Muscle of leg (tissue), 16 donors: ENCODE measurements at places on chromosomes 4 and X.
A peak's percentile ranks its signal among the peaks of the same experiment; 100 is the strongest.

DNA sequence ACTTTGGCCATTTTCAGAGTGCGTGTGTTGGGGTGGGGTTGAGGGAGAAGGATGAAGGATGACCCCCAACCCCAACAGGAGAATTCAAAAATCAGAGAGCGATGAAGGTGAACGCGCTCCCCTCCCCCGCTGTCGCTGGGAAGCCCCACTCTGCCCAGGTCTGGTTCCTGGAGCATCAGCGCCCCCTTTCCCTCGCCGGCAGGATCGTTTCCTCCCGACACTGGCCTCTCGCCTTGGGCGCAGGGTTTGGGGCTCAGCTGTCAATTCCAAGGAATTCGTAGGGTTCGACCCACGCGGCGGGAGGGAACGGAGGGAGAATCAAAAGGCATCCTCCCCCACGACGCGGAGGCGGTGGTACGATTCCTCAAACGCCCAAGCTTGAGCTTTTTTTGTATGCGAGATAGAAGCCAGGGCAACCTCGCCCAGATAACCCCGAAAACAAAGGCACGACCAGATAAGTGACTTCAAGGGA is 1.0 kb upstream of the PDGFRA start:
- peak; percentile 92 for DNase-seq

DNA sequence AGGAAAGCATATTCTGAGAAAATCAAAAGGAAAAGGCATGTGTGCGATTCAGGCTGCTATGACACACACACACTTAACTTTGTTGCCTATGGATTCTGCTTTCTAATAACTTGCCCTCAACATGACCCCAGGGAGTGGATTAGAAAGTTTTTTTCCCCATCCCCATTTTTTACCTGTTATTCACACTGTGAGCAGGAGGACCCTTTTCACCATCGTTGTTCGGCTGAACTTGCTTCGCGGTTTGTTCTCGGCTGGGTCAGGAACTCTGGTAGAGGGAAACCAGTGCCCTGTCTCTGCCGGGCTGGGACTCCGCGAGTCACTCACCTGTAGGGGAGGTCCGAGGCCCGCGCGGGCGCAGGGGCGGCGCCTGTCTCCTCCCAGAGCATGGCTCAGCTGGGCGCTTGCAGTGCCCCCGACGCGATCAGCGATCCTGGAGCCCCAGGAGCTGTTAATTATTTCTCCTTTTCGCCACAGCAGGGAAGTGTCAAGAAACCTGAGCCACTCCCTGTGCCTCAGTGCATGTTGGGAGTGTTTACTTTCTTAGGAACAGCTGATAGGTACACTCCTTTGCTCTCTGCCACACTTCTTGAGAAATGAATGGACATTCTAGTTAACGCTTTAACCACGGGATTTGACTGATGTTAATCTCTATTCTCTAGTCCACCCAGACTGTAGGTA is at the start of gene RASSF6:
Gene RASSF6, minus strand, starts transcription at position 322 of the 678 bp plus-strand sequence. CDS start 8,641 bp downstream, outside the sequence.
- DNase-seq = no peak

- DNase-seq = peak; percentile 32
Measured at GRCh38 chr4:149166365-149166764, 649.3 kb downstream of the IQCM start.

- DNase-seq = peak; percentile 14
Measured at GRCh38 chr4:69936566-69936965, 5.7 kb downstream of the CSN1S1 start.

- no peak for DNase-seq
Measured at GRCh38 chr4:176814770-176815169, 22.0 kb upstream of the VEGFC start.

DNA sequence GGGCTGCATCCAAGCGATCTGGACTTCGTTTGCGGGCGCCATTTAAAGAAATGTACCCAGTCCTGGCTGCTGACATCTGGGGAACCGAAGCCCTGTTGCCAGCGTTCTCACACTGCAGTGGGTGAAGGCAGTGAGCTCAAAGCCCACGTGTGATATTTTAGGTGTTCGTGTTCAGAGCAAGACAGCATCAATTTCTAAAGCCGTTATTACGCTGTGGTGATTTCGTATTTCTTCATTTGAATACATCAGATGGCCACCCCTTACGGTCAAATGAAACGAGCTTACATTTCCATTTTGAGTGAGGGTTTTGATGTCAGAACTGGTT is 376 bp upstream of the C4orf36 start:
- no peak for DNase-seq

DNA sequence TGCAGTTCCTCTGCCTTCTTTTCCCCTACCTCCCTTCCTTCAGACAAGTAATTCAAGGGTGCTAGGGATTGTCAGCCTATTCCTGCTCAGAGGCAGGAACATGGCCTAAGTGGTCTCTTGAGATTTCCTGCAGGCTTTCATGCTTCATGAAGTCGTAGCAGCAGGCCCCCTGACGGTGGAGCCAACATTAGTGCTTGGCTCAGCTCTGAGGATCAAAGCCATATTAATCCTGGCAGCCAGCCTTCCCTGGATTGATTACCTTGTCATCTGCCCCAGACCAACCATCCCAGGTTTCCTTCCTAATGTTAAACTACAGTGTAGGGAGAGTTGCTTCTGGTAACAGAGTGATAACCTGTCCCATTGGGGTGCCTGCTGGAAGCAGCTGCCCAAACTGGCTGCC is 84.1 kb downstream of the SLC16A2 start:
- DNase-seq = no peak

DNA sequence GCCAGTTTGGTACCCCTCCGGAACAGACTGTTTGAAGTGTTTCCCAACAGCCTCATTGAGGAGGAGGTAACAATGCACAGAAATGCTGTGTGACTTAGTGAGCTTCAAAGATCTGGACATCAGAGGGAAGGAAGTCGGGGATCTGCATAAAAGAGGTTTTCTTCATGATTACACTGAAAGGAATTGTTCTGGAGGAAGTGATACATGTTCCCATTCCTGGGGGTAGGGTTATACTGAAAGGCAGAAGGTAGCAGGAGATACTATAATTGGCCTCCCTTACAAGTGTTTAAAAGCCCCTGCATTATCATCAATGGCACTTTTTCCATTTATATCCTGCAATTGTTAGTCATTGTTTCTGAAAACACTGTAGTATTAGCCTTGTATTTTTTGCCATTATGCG is 94.0 kb upstream of the DKK2 start:
- DNase-seq = no peak

- DNase-seq = no peak
Measured at GRCh38 chr4:109079201-109079600, 223.3 kb downstream of the COL25A1 start.

GRCh38 chr4:27096142-27096824 is 235.6 kb downstream of the STIM2 start:
- DNase-seq = peak; percentile 53

DNA sequence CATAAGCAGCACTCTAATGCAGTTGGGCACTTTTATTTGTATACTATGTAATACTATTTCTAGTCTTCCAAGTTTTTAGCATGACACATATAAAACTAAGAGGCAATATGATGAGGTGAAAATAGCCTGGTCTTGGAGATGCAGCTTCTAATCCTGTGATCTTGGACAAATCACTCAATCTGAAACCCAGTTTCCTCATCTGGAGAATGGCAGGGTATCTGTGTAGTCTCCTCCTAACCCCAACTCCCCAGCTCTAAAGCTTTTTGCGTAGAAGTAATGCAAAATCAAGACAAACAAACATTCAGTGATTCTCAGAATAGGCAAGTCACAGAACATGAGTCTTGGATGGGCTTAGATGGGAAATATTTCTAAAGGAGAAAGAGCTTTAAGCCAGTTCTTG is 36.7 kb upstream of the IL21 start:
- DNase-seq = no peak

- no peak for DNase-seq
Measured at GRCh38 chrX:56789518-56790070, 60.6 kb downstream of the NBDY start.

GRCh38 chr4:186487726-186488125 is 67.6 kb downstream of the MTNR1A start:
- no peak for DNase-seq

GRCh38 chr4:173500841-173501591 is 29.0 kb downstream of the HAND2 start:
- no peak for DNase-seq

DNA sequence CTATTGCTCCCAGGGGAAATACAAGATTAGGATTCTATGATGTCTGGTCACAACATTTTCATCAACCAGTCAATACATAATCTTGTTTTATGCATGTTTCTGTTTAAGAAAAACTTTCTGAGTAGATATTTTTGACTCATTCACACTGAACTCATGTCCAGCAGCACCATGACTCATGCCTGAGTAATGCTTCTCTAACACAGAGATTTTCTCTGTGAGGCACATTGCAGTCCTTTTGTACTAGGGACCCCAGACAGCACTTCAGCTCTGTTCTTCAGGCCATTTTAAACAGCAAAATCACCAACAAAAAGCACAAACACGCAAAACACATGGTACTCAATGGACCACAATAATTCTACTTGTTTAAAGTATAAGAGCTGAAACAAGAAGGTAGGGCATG is 83.6 kb downstream of the MXRA5 start:
- DNase-seq = peak; percentile 57

GRCh38 chr4:169366821-169367220 is 96.1 kb upstream of the SH3RF1 start:
- DNase-seq = no peak

DNA sequence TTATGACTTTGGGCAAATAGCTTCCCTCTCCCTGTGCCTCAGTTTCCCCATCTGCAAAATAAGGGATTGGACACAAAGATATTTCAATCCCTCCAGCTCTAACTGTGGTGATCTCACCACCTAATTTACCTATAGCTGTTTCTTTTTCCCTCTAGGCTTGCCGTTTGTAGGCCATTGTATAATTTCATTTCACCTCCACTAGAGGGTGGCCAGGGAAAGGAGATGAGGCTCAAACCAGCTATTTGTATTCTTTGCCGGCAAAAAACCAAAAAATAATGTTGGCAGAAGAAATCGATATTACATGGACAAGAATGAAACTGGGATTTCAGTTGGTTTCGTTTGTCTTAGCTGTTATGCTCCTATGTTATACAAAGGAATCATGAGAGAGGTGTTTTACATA is 36.1 kb upstream of the DOCK11 start:
- DNase-seq = peak; percentile 87

DNA sequence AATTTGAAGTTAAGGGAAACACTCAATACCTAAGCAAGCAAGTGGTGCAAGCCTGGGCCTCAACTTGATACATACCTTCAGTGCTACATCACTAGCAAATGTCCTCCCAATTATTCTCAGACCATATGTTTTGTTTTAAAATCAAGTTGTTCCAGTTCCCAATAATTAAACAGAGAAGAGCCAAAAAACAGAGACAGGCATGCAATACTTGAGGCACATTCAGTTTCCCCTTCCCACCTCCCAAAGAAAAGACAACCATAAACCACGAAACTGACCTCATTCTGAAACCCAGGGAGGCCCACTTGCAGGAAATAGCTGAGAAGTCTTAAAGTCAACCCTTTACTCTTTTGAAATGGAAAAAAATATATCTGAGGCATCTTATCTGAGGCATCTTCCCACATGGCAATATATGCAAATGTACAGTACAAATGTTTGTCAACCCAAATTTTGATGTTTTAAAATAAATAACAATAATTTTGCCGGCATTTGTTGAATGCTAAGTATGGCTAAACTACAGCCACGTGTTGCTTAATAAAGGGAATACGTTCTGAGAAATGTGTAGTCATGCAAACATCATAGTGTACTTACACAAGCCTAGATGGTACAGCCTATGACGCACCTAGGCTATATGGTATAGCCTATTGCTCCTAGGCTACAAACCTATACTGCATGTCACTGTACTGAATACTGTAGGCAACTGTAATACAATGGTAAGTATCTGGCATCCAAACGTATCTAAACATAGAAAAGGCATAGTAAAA is 147.5 kb downstream of the TSPAN5 start:
- peak; percentile 96 for DNase-seq

- DNase-seq = no peak
Measured at GRCh38 chr4:174375422-174375821, 91.7 kb downstream of the CEP44 start.

DNA sequence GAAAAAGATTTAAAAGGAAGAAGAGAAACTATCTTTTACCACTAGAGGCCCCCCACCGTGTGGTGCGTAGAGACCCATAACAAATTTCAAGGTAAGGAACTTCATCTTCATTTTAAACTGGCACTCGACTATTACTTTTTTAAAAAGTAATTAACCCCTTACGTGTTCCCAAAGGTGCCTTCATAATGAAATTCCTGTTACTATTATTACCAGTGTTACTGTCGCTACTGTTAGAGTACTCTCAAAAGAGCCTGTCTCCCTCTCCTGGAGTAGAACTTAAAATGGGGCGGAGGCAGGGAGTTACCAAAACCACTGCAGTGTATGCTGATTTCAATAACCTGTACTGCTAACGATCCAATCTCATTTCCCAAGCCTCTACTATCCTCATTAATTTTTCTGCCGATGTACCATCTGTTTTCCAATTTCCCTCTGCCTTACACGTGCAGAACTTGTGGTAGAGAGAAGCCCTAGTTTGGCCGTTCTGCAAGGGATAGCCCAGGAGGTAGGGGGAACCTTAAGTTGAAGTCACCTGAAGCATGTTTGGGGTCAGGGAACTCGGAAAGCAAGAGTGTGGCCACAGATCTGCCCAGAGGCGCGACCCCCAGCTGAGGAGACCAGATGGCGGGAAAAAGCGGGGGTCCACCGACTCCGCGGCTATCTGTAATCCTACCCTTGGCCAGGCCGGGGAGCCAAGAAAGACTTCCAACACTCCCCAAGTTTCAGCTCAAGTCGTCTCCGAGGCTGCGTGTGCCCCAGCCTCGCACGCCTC is 720 bp upstream of the STK26 start:
- DNase-seq = peak; percentile 20

- DNase-seq = peak; percentile 33
Measured at GRCh38 chr4:82891707-82892466, 934 bp upstream of the SEC31A start.

- DNase-seq = no peak
Measured at GRCh38 chrX:20969565-20969964, 404.7 kb upstream of the CNKSR2 start.

DNA sequence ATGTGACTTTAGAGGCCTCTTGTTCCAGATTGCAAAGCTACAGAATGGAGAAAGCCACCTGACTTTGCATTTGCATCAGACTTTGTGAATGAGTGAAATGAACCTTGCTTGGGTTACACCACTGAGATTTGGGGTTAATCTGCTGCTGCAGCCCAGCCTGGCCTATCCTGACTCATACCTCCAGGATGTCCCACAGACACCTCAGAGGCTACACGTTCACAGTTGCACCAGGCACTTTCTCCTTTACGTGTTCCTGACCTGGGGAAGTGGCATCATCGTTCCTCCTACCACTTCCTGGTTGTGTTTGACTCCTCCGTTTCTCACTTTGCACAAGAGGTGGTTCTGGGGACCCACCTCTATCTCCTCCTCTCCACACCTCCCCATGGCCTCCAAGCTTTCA is 9.2 kb upstream of the SORCS2 start:
- no peak for DNase-seq
